ENCODE measurements at places on chromosomes 6 and 20.
A peak's percentile ranks its signal among the peaks of the same experiment; 100 is the strongest.

DNA sequence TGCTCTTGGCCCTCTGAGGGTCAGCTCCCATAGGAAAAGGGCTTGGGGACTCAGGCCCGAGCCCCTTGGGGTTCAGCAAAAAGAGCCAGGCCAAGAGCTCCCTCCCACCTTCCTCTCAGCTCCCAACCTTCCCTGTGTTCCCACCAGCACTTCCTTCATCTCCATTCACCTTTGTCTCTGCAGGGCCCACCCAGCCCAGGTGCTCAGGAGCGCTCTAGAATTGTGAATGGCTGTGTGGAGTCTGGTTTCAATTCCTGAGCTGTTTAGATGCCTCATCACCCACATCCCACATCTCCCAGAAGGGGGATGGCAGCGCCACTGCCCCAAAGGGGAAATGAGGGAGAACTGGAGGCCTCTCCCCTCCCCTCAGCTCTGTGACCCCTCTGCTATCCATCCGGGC, 7.7 kb downstream of the GRM4 start:
- no peak for DNase-seq

DNA sequence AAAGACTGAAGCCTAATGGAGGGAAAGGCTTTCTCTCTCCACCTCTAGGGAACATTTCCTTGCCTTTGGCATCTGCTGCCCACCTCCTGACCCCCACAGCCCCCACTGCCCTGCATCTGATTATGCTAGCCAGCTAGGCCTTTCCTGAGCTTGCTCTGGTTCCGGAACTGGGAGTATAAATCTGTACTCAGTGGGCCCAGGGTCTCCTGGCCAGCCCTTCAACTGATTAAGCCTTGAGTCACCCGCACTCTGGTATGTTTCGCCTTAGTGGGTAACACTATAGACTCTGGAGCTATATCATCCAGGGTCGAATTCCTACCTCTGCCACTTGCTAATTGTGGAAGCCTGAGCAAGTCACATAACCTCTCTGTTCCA, 45.6 kb upstream of the RIPOR2 start:
- DNase-seq: no peak

DNA sequence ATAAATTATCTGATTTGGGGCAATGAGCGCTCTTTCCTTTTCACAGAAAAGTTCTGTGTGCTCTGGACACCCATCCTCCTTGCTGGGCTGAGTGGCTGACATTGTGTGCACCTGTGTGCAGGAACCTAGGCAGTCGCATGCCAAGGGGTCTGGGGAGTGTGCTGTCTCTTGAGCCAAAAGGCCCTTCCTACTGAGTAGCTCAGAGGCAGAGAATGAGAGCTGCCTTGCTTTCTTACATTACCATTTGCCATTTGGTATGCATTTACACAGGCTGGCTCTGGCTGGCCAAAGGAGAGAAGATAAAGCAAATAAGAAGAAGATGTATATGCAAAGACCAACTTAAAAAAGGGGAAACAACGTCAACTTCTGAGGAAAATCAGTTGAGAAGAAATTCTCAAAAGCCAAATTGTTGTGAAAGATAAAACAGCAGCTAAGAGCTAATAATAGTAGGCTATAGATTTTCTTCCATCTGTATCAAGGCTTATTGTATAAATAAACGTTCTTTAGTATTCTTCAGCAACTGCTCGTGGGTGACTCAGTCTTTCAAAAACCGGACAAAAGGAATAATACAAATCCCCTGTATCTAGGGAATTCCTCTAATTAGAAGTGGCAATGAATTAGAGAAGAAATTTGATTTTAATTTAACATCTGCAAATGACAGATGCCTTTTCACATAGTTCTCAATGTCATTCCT, 121.9 kb downstream of the INSM1 start:
- peak; percentile 39 for DNase-seq

GRCh38 chr20:57838670-57839151, 128.9 kb upstream of the PMEPA1 start:
- no peak for DNase-seq

GRCh38 chr6:108559884-108560462, 744 bp upstream of the FOXO3 start:
- DNase-seq: peak; percentile 84

- peak; percentile 82 for DNase-seq
Observed at GRCh38 chr20:8394308-8394945, 262.4 kb downstream of the PLCB1 start.

DNA sequence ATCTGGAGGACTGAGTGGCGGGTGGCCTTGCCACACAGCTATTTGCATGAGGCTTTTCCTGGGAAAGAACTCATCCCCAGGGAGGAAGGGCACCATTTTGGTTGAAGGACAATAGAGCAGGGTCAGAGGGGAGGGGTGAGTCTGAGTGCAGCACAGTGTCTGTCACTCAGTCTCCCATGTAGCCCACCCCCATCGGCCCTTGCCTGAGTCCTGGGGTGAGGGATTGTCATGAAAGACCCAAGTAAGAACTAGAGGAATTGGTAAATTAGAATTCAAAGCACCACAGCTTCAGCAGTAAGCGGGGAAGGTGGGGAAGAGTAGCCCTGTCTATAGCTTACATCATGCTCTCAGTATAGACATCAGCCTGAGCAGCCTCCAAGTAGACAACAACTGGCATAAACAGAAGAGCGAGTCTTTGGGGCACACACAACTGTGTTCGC, 90.4 kb upstream of the TMEM30A start:
- DNase-seq: no peak

DNA sequence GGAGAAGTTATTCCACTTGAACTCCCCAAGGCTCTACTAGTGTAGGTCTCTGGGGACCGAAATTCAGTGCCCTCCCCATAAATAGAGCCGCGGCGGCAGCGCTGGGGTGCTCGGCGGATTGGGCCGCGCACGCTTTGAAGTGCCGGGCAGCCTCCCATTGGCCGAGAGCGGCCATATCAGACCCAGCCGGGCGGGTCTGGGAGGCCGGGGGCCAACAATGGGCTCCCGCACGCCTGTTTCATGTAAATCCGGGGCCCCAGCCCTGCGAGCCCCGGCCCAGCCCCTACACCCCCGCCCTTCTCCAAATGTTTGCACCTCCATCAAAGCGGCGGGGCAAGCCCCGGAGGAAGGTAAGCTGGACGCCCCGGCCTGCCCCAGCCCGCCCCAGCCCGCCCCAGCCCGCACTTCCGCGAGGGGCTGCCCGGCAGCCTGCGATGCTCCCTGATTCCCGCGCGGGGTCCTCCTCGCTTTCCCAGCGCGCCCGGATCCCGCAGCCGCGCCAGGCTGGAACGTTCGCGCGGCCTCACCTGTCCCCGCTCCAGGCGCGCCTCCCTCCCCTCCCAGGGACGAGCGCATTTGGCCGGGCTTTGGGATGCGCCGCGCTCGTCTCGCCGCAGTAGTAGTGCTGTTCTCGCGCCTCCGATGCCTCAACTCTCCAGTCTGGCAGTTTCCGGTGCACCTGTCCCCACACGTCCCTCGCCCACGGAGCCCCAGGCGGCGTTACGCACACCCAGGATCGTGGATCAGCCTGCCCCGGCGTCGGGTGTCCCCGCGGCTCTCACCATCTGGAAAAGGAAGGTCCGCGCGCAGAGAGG, at the start of gene TBXT:
TSS of gene TBXT (minus strand) at position 51 of the 815 bp plus-strand sequence. CDS start 260 bp downstream, outside the sequence.
- peak; percentile 1 for DNase-seq

Data from fibroblast of lung (primary cell).